ENCODE measurements at places on chromosomes 5 and 9.
A peak's percentile ranks its signal among the peaks of the same experiment; 100 is the strongest.

- no peak for DNase-seq
Observed at GRCh38 chr9:25003686-25004085, 458.0 kb upstream of the IZUMO3 start.

- no peak for DNase-seq
Observed at GRCh38 chr9:92206488-92206887, 87.0 kb downstream of the IARS1 start.

DNA sequence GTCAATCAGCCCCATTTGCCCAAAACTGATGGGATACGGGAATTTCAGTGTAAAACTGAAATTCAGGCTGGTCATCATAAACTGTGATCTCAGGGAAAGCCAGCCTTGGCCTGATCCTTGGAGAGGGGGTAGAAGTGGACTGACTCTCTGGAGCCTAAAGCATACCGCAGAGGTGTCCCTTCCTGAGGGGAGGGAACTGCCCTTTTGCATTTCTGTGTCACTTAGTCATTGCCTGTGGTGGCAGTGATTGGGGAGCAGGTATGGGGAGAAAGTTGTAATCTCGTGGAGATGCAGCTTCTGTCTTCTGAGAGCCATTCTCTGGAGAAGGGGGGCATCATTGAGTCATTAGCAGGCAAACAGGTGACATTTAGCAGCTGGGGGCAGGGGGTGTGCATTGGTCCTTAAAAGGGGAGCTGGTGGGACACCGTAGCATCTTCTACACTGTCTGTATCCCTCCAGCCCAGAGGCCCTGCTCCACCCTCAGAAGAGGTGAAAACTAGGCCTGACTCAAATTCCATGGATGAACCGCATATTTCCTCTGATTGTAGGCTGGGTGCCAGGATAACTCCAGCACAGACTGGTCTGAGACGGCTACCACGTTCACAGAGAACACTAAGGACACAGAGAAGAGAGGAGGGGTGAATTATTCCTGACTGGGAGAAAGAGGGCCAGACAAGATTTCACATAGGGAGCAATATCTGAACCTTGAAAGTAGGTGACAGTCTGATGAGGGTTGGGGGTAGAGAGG, 143.3 kb downstream of the SEC61B start:
- DNase-seq: no peak

DNA sequence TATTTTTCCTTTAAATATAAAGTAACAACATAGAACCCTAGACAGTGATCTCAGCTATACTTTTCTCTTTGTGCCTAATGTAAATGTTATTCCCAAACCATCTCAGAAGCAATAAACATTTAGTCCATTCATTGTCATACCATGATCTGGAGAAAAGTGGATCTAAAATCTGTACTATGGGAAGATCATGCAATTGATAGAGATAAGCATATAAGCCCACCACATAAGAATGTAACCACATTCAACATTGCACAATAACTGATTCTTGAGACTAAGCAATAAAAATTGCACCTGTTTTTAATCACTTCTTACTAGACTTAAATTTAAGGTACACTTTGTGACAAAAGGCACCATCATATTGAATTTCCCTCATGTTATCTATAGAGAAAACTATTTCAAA, 1403.0 kb upstream of the C9orf72 start:
- no peak for DNase-seq

GRCh38 chr9:6188466-6188865, 27.1 kb upstream of the IL33 start:
- DNase-seq: no peak

GRCh38 chr5:61098251-61098995, 63.8 kb downstream of the SMIM15 start:
- no peak for DNase-seq

DNA sequence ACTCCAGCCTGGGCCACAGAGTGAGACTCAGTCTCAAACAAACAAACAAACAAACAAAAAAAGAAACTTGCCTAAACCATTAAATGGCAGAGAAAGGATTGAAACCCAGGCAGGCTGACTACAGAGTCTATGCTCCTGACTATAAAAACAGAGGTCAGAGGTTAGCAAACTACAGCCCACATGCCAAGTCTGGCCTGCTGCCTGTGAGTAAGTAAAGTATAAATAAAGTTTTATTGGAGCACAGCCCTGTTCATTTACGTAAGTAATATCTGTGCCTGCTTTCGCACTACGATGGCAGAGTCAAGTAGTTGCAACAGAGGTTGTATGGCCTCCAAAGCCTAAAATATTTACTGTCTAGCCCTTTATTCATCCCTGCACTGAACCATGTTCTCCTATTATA, 11.6 kb downstream of the POLR1E start:
- DNase-seq: no peak

DNA sequence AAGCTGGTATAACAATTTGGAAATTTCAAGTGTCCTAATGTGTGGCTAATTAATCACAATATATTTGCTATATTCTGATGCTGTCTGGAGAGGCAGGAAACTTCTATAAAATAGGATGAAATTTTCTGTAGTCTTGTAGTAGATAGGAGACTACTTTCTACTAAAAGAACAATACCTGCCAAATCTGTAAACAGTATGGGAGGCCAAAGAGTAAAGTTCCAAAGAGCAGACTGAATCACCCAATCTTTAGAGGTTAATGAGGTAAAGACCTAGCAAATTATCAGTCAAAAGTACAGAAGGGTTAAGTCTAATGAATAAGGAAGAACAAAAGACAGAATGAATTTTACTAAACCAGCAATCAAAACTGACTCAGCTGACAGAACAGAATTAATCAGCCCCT, 52.4 kb upstream of the RGS7BP start:
- DNase-seq: no peak

GRCh38 chr5:122730037-122730436, 44.8 kb upstream of the SNX2 start:
- DNase-seq: no peak

DNA sequence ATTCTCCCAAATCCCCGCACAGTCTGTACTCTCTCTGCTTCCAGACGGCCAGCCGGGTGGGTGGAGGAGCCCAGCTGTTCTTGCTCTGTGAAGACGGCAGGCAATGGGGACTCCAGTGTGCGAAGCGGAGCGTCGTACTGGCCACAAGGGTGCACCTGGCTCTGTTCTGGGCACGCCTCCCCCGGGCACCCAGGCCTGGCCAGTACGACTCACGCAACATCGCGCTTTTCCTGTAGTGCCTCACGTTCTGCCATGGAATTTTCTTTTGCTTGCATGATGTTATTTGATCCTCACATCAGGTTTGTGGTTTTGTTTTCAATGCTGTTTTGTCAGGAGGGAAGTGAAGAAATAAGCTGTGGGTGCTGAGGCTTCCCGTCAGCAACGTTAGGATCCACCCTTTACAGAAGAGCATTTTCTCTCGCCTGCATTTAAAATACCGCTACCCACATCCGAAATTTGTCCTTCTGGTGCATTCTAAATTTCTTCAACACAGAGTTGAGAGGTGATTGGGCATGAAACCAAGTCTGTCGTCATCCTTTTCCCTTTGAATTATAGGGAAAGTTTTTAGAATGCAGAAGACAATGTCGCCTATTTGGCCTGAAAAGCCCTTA, 311.7 kb downstream of the TRIM36 start:
- peak; percentile 50 for DNase-seq

- no peak for DNase-seq
Observed at GRCh38 chr5:125717209-125717608, 706.0 kb upstream of the GRAMD2B start.

GRCh38 chr5:140015706-140016105, 27.4 kb downstream of the NRG2 start:
- DNase-seq: no peak

GRCh38 chr5:43033841-43034590, 6.1 kb downstream of the ANXA2R start:
- no peak for DNase-seq

DNA sequence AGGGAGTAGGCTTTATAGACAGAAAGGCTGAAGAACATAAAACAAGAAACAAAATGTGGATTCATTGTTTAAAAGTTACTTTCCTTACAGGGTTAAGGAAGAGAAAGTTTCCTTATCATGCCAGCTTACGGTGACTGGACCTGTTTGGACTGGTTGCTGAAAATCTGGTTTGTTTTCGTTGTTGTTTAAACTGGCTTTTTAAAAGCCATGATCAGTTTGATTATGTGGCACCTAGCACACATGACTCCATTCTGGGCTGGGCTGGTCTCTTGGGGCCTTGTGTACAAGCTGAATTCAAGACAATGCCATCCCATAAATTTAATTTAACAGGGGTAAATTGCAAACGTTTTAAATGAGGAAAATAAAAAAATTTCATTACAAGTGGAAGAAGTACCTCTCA, 18.4 kb upstream of the ZNF474 start:
- no peak for DNase-seq

DNA sequence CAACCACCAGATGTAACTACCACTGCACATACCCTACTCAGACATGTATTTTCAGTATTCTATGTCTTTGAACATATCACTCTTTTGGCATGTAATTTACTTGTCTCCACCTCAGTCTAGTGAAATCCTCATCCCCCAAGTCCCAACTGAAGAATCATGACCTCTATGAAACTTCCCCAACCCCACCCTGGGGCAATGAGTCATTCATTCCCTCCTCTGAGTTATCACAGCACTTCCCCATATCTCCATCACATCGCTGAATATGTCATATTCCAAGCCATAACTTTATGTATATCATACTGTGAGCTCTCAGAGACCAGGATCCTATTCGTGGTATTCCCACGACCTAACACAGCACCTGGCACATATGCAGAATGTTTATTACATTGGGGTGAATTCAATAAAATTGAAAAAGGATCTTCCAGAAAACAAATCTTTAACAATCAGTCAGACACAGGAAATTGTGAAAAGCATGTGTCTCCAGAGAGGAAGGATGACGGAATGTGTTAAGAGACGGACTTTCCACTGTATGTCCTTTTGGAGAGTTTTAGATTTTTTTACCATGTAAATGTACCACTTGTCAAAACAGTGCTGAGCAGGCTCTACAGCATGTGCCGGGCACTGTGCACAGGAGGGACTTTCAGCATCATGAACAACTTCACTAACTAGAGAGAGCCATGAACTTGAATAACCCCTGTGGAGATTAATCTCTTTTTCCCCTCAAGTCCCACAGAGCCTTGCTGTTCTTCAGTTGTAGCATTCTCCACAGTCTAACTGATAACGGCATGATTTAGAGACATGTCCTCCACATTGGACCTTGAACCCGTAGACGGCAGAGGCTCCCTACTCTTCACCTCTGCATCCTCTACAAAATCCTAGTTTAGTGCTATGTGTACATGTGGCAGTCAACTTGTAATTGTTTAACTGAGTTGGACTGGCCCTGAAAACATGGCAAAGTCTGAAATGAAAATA, 213.5 kb downstream of the GLIS3 start:
- no peak for DNase-seq

GRCh38 chr9:95954940-95955339, 79.4 kb downstream of the ERCC6L2 start:
- no peak for DNase-seq

GRCh38 chr9:82763656-82764055, 299.3 kb downstream of the RASEF start:
- DNase-seq: peak; percentile 24

DNA sequence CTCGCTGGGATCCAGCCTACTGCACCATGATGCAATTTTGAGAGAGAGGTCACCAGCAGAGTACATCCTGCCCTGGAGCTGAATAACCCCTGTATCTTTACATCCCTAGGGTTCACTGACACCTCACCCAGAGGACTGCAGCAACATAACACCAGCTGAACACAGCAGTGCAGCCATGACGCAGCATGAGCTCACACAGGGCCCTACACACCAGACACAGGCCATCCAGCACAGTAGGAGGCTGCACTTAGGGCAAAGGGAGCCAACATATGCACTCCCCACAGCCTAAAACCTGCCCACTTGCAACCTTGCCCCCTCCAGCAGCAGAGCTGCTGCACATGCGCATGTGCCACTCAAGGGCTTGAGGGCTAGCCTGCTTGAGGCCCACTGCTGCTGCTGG, 157.3 kb upstream of the SMARCA2 start:
- no peak for DNase-seq

- no peak for DNase-seq
Observed at GRCh38 chr5:12691330-12691729, 787.1 kb upstream of the CTNND2 start.

DNA sequence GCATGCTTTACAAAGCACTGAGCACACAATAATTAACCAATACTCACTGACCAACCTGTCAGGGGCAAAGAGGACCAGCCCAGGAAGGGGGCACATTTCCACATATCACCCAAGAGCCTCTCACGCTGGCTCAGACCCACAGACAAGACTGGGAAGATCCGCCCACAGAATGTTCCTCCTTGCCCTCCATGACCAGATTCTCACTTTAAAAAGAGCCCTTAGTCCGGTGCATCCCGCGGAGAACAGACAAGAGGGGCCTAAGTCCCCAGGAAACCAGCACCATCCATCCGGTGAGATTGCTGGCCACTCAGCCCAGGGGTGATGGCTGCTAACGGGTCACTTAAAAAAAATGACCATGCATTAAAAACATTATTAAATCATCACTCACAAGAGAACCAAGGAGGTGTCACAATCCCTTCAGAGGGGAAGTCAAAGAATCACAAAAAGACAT, 32.9 kb downstream of the SEMA4D start:
- DNase-seq: no peak

DNA sequence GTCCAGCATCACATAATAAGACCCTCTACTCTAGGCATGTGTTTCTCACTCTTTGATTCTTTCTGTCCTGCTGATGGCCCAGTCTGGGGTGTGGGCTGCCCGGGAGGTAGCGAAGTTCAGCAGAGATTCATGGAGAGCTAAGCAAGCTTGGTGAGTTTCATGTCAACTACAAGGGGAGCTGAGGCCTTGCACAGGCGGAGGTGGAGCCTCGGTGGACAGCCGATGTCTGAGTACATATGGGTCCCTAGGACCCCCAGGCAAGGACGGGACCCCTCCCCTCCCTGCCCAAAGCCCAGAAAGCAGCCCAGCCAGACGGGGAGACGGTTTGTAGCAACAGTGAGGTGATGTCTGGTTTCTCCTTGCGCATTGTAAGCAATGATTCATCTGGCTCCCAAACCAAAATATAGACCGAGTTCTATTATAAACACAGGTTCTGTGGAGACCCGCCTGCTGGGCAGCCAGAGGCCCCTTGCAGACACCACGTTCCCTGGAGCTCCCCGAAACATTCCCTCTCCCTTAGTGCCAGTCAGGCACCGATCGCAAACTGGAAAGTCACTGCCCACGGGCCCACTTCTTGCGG, 45.5 kb downstream of the COL27A1 start:
- DNase-seq: no peak

DNA sequence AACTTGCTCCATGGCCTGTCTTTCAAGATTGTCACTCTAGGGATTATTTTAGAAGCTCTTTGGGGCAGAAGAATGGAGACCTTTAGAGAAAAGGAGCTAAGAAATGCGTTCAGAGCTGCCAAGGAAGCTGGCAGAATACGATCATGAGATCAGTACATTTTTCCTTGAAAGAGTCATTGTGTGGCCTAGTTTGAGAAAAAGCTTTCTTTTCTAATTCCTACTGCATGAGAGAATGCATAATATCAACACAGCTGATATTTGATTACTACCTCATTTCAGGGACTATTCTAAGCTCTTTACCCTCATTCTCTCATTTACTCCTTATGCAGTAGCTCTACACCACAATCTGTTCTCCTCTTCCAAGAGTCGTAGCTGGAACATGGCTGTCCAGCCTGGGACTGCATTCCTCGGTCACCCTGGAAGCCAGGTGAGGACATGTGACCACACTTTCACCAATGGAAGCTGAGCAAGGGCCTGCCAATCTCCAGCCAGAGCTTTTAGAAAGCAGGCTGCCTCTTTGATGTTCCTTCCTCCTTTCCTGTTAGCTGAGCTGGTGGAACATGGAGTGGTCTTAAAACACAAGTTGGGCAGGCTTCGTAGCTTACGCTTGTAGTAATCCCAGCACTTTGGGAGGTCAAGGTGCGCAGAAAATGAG, 99.3 kb upstream of the LHFPL2 start:
- peak; percentile 56 for DNase-seq

All from femur (tissue), 1 donor.